ENCODE measurements at places on chromosomes 7 and 10.
A peak's percentile ranks its signal among the peaks of the same experiment; 100 is the strongest.

- DNase-seq: no peak
Observed at GRCh38 chr7:155861480-155861868, 49.2 kb upstream of the SHH start.

GRCh38 chr7:26667514-26668133, 196.8 kb downstream of the SKAP2 start:
- DNase-seq: peak; percentile 75

DNA sequence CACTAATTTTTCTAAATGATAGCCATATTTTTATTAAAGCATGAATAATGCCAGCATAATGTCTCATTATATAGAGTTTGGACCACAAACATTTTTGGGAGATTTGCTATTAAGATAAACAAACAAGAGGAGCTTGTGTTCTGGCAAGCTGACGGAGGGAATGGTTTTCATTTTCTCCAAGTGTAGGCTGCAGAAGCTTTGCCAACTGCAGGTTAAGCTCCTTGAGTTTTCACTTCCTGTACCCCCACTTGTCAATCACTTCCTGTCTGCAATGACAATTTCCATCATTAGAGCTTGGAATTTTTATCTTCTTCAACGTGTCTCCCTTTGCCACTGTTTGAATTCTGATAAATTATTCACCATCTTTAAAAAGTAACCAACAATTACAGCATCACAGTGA, 13.4 kb downstream of the EBF3 start:
- DNase-seq: no peak

- DNase-seq: no peak
Observed at GRCh38 chr7:112905413-112905812, 115.2 kb upstream of the TMEM168 start.

DNA sequence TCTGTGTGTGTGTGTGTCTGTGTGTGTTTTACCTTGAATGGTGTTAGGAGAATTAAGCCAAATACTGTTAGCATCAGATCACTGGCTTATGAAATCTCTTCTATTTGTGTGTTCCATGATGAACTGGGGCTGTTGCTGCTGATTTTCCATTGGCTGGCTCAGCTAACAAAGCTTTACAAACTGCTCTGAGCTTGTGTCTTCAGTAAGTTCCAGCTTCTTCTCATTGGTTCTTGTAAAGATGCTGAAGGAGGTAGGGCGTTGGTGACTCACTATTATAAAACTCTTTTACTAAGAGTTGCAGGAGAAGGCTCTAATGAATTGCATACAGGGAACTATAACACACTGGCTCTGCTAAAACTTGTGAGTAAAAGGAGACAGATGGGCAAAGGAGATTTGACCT, 136.4 kb upstream of the PRKCQ start:
- DNase-seq: no peak

GRCh38 chr7:80725181-80725611, 86.8 kb downstream of the CD36 start:
- DNase-seq: peak; percentile 34

GRCh38 chr7:83410989-83411591, 237.8 kb downstream of the SEMA3E start:
- peak; percentile 19 for DNase-seq

- DNase-seq: no peak
Observed at GRCh38 chr10:71761541-71762113, 11.7 kb downstream of the VSIR start.

DNA sequence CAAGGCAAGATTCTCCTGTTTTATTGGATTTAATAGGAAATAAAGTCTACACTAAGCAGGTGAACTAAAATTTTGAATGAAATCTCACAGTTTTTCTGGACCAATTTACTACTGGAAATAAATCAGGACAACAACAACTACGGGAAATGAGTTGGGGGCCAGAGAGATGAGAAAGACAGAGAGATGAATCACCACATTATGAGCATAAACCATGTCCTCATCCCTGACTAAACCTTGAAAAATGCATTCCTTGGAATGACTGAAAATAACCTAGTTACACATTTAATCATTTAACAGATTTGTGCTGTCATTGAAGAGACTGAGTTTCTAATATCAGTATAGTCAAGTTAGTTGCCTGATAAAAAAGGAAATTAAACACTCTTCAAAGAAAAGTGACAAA, 608.4 kb upstream of the KCND2 start:
- DNase-seq: no peak

DNA sequence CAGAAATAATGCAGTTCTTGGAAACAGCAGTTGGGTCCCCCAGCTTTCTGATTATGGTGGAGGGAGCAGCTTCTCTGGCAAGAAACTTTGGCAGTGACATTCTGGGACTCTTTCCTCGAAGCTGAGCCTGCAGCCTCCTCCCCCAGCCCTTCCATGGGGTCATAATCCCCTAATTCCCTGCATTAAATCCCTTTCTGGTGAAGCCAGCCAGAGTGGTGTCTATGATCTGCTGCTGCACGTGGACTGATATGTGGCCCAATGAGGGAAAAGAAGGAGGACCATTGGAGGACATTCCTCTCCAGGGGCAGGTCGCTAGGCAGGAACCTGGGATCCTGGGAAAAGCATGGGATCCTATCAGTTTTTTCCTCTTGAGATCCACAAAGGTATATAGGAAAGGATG, 470.5 kb downstream of the RPS24 start:
- no peak for DNase-seq

- DNase-seq: no peak
Observed at GRCh38 chr10:58164517-58164916, 103.2 kb downstream of the IPMK start.

GRCh38 chr10:79283616-79284015, 63.7 kb upstream of the PPIF start:
- DNase-seq: no peak

- peak; percentile 79 for DNase-seq
Observed at GRCh38 chr10:118501637-118502440, 93.6 kb downstream of the PRLHR start.

- peak; percentile 17 for DNase-seq
Observed at GRCh38 chr10:24556750-24557742, 166.6 kb downstream of the ARHGAP21 start.

DNA sequence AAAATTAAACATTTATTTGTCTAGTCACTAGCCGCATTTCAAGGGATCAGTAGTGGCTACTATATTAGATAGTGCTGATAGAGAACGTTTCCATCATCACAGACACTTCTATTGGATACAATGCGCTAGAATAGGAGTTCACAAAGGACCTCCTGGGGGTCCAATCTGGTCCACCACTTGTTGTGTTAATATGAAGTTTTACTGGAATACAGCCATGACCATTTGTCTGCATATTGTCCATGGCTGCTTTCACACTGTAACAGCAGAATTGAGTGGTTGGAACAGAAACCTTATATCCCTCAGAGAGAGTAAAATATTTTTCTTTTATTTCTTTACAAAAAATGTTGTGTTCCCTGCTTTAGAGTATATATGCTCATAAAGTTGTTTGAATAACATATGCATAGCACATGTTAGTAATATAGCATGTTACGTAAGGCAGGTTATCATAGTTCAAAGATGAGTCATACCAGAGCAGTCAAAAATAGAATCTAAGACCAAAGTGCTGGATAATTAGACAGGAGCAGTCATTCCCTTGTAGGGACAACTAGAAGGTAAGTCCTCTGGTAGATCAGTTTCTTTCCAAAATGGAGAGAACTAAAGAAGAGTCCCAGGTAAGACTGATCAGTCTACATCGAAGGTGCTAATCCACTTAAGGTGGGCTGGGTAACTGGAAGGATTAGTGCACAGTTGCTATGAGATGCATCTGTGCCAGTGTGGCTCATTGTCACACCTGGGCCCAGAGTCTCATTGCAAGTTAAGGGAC, 14.9 kb downstream of the BZW2 start:
- DNase-seq: peak; percentile 57

DNA sequence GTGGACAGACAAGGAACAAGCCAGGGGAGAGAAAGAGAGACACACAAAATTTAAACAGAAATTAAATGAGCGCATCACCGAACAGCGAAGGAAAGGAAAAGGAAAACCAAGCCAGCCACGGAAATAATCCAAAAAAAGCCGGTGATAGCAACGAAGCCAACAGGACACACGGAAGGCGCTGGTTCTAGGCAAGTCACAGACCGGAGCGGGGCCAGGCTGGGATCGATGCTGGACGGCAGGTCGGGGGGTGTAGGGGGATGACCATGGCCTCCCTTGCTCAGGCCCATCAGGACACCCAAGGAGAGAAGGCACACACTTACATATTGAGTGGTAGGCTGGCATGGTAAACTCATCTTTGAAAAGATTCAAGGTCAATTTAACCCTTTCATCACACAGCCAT, 202.5 kb upstream of the PTN start:
- no peak for DNase-seq

- no peak for DNase-seq
Observed at GRCh38 chr10:102740229-102740628, 3.5 kb upstream of the WBP1L start.

DNA sequence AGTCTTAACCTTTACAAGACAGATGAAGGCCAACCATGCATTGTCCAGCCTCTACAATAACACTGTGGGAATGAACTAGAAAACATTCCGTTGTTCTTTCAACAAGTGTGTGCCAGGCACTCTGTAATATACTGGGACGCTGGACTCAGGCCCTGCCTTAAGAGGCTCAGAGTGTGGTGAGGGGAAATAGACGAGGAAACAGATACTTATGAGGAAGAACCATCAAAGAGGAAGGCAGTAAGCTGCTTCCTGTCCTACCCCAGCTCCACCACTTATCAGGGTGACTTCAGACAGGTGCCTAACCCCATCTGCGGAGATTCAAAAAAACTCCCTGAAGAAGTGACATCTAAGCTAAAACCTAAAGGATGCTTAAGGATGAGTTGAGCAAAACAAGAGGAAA, 8.9 kb upstream of the TRIM8 start:
- DNase-seq: peak; percentile 36

DNA sequence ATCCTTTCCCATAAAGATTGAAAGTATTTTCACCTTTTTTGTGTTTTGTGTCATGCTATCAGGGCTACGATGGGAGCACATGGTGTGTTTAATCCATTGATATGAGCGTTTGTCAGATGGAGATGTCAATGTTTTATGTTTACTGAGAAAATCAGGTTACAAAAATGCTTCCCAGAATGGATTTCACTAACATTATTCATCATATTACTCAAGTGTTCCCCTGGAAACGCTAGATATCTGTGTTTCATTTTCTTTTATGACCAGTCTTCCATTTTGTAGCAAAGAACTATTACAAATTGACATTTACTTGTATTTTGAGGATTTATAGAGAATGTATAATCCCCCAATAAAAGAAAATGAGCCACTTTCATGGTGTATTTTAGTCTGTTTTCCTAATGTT, 293.5 kb upstream of the AKR1E2 start:
- DNase-seq: no peak

DNA sequence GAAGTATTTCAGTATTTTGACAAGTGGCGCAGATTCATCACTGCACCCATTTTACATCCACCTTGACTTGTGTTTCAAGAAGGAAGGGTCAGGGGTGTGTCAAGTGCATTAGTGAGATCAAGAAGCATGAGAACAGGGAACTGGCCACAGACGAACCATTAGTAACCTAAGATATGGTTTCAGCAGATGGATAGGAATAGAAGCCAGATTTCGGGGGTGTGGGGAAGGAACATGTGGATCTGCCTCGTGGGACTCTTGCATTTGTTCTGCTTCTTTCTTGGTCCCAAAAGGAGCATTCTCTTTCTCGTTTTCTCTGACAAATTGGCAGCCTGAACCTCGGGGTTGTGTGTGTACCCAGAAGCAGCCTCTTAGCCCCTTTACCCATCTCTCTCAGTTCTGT, 9.6 kb downstream of the DENND2A start:
- DNase-seq: no peak

DNA sequence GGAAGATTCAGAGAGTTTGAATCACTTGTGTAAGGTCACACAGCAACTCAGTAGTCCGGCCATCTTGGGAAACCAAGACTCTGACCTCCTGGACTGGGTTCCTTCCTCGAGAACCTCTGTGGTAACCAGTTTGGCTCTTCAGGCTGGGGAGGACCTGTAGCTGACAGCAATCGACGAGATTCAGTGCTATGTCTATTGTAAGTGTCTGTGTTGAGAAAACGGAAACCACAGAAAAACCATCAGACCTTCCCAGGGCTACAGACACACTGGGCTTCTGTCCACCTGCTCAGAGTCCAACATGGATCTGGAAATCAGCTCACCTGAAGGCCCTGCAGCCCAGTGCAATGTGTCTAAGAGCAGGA, 403.7 kb downstream of the RPS24 start:
- no peak for DNase-seq

GRCh38 chr7:101586906-101587677, 42.0 kb downstream of the MYL10 start:
- no peak for DNase-seq

DNA sequence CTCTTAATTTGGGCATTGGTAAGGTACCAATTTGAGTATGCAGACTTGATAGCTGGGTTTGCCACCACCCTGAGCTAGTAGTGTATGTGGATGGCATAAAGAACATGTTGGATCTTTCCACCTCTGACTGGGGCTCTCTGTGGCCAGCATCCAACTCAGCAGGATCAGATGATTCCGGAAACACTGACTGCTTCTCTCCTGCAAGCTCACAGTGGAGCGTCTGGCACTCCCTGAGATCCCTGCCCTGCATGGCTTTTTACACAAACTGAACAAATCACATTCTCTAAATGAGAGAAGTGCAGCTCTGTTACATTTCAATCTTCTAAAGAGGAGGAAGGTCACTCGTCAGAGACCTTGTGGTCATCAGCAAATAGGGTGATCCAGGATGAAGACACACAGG, 1057.5 kb downstream of the NRG3 start:
- no peak for DNase-seq

GRCh38 chr7:131219312-131220041, 108.2 kb upstream of the MKLN1 start:
- DNase-seq: peak; percentile 64

- no peak for DNase-seq
Observed at GRCh38 chr7:81079746-81080145, 160.9 kb upstream of the SEMA3C start.

GRCh38 chr10:118958984-118959925, 70.3 kb upstream of the NANOS1 start:
- peak; percentile 72 for DNase-seq

GRCh38 chr7:111752022-111752582, 189.8 kb upstream of the IMMP2L start:
- peak; percentile 87 for DNase-seq

GRCh38 chr7:100476101-100476780, 2.8 kb downstream of the TSC22D4 start:
- DNase-seq: no peak

DNA sequence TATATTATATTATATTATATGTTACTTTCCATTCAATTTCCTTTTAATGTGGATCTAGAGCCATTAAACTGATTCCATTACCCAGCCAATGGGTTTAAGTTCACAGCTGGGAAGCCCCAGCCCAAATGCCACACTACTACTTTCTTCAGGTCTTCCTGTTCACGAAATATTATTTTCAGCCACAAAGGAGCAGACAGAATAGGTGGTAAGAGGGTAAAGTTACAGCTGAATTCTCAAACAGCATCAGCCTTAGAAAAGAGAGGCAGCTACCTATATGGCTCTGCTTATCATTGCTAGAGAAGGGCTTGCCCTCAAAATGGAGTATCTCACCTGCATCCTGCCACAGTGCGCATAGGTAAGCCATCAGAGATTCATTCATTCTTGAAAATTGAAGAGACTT, 128.3 kb downstream of the ITGA8 start:
- no peak for DNase-seq
